Activated CD4-positive, alpha-beta T cell treated with anti-CD3 and anti-CD28 coated beads, Interleukin-2, amount 50 U/mL, for 24 hours (primary cell): ENCODE measurements at places on chromosomes 1 and 21.

DNA sequence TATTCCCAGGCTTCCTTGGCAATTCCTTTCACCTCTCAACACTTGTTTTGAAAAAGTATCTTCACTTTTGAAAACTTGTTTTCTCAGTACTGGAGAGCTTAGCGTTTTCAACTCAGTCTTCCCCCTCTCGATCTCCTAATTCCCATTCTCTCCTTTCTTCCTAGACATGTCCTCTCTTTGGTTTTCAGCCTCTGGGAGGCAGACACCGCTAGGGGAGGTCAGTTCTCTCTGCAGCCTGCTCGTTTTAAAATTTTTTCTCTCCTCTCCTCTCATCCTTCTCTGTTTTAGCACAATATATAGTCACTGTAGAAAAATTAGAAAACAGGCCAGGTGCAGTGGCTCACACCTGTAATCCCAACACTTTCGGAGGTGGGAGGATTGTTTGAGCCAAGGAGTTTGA, 12.6 kb upstream of the RHEX start:
- DNase-seq, result no peak

DNA sequence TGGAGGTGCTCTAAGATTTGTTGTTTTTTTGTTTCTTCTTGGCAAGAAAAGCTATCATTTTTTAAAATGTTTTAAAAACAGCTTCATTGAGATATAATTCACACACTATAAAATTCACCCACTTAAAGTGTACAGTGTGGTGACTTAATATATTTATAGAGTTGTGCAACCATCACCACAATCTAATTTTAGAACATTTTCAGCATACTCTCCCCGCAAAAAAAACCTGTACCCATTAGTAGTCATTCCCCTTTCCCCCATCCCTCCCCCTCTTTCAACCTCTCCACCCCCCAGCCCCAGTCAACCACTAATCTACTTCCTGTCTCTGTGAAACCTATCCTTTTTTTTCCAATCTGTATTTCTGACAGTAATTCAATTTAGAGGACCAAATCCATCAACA, 30.6 kb downstream of the ZC3H11B start:
- DNase-seq, result no peak

DNA sequence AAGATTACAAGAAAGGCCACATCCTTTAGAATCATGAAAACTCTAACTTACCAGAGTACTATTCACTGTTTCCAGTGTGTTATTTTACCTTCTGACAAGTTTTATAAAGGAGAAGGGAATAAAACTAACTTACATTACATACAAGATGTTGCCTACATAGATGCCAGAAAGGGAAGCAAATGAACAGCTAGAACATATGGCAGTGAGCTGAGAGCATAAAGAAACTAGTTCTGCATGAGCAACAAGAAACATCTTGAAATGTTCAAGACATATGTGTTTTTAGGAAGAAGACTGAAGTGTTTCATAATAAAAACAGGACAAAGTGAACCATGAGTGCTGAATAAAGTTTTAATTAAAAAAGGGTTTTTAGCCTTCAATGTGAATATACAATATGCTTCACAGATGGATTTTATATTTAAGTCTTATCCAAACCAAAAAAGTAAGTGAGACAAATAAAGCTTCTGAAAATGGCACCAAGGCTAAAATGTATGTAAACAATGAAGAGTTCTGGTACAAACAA, 39.4 kb downstream of the SLC5A9 start:
- no peak for DNase-seq

- DNase-seq, result no peak
Observed at GRCh38 chr1:46448109-46448911, 41.3 kb upstream of the DMBX1 start.

DNA sequence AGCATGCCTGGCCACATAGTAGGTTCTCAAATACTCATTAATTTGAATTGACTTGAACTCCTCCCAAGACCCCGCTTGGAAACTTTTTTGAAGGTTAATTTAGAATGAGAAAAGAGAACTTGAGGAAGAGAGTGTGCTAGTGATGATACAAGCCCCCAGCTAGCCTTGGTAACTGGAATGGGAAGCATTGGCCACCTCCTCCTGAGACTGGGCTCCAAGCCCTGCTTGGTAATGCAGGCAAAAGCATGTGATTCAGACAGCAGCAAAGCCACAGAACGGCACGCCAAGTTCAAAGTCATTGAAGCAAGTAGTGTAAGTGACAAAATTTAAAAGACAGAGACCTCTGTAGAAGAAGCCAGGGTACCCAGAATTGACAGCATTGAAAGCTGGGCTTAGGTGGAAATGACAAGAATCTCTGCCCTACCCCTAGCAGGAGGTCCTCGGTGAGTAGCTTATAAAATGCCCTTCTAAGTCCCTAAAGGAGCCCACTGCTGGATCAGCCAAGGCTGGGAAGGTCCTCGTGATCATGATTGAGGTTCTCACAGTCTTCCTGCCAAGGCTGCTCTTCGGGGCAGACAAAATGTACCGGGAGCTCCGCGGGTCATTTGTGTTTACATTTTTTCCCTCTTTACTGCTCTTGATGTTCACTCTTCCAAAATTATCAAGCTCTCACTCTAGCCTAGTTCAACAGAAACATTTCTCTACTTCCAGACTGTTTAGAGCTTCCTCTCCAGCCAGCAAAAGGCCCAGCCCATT, 99.4 kb downstream of the TSEN15 start:
- DNase-seq, result no peak

DNA sequence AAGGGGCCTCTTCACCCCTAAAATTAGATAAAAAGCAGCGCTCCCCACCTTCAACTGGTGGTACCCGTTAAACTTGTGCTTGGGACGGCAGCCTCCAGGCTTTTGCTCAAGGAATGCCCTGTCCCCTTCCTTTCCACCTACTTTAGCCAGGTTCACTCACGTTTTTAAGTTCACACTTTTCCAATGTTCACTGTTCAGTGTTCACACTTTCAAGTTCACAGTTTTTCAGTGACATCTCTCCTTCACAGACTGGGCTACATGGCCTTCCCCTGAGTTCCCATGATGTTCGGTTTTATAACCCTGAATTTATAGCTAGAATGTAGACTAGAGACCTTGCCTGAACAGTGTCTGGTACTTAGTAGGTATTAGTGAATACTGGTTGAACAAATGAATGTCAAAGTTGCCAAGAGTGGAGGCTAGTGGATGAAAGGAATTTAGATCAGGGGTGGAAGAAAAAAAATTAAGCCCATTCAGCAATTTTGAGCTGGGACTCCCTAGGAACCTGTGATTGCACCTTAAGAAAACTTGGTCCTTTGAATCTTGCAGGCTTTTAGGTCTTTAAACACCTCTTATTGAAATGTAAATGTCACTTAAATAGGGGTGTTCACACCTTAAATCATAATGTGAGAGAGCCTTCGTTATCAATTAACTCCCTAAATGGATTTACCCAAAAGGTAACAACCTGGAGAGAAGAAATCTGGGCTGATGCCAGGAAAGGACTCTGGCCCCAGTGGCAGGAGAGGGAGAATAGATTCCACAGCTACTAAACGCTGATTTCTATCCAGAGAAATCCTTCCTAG, 12.3 kb downstream of the BTG2 start:
- DNase-seq, result no peak

- DNase-seq, result no peak
Observed at GRCh38 chr1:19809044-19809750, 5.9 kb downstream of the RNF186 start.

GRCh38 chr1:117589544-117589943, 16.3 kb upstream of the TENT5C start:
- DNase-seq, result no peak

- no peak for DNase-seq
Observed at GRCh38 chr1:3352952-3353331, 101.5 kb upstream of the ARHGEF16 start.

GRCh38 chr1:147409886-147410285, 131.4 kb upstream of the BCL9 start:
- no peak for DNase-seq

- DNase-seq, result no peak
Observed at GRCh38 chr1:204413170-204413535, 1.5 kb upstream of the PPP1R15B start.

DNA sequence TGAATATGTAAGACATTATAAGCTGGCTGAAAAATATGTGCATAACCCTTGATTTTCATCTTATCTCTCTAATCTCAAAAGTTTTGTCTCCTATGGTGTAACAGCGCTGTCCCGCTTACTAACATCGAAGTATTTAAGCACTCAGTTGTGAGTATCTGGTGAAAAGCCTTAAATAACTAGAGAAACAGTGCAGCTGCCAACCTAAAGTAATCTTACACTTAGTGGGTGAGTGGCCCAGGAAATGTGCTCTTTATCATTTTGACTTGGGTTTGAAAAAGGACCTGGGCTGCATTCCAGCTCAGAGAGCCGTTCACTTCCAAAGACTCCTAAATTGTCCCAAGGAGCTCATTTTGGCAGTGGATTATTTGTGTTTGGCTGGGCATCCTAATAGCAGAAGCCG, 225.9 kb downstream of the SPATA17 start:
- DNase-seq, result no peak

- no peak for DNase-seq
Observed at GRCh38 chr1:104463126-104463697, 713.5 kb downstream of the AMY1C start.
